ENCODE measurements at places on chromosomes 2 and 18. TPM values are rescaled to one million over a fixed set of nuclear protein-coding genes. Genes with fewer than 3 reads are reported as not detected.

DNA sequence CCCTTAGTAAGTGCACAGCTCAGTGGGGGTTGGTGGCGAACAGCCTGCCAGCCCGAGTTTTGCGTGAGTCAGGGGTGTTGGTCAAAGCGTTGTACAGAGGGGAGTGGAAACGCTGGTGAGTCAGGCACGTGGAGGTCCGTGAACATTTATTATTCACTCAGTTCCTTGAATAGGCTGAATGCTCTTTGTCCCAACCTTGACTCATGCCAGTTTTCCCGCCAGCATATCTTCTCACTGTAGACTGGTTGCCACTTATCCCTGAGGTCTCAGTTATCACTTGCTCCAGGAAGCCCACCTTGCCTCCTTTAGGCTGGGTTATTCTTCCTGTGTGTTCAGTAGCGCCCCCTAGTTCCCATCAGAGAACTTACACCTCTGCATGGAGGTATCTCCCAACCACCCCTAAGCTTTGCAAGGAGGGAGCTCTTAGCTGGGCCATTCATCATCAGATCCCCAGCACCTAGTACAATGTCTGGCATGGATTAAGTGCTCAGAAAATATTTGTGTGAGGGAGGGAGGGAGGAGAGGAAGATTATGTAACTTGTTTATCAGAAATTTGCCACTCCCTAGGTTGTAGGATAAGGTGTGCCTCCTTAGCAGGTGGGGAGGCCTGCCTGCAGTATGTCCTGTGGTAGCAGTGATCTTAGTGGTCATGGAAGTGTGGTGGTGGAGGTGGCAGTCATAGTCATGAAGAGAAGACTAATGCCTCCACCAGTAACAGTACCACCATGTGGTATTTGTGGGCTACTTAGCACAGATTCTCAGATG, 72.1 kb downstream of the CABLES1 start:
- no peak for DNase-seq

DNA sequence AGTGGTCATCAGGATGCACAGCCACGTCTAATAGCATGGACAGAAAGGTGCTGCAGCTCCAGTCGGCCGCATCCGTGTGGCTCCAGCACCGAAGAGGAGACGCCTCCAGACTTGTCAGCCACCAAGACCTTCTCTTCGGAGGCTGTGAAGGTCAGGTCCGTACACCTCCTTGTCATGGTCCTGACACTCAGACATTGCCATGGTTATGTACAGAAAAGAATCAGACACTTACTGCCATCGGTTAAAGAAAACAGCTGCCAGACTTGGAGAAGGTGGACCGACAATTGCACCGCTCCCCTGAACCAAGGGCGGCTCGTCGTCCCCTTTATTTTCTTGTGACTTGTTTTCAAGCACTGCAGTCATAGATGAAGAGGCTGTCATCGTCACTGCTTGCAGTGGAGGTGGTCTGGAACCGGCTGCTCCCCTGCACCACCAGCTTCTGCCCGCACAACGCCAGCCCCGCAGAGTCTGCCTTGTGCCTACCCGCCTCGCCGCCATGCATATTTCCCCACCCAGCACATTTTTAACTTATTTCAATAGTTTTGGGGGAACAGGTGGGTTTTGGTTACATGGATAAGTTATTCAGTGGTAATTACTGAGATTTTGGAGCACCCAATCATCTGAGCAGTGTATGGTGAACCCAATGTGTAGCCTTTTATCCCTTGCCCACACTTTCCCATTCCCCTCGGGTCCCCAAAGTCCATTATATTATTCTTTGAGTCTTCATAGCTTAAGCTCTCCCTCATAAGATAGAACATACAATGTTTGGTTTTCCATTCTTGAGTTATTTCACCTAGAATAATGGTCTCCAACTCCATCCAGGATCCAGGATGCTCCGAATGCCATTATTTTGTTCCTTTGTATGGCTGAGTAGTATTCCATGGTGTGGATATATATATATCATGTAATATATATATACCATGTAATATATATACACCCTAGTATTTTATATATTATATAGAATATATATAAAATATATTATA, 18.1 kb downstream of the FBXO48 start:
- no peak for DNase-seq

- no peak for DNase-seq
These were observed 863.4 kb upstream of the SOX11 start for GRCh38 chr2:4828682-4829374.

- DNase-seq = no peak
These were observed 297.5 kb upstream of the RGPD4 start for GRCh38 chr2:107529146-107529545.

- DNase-seq = no peak
These were observed 1.2 kb downstream of the GYPC start for GRCh38 chr2:126657148-126657635.

- no peak for DNase-seq
These were observed 200.0 kb downstream of the TSN start for GRCh38 chr2:121955426-121955825.

GRCh38 chr2:14778015-14778414, 145.5 kb downstream of the LRATD1 start:
- DNase-seq = no peak

- no peak for DNase-seq
These were observed 209.5 kb downstream of the DYM start for GRCh38 chr18:49250816-49251388.

DNA sequence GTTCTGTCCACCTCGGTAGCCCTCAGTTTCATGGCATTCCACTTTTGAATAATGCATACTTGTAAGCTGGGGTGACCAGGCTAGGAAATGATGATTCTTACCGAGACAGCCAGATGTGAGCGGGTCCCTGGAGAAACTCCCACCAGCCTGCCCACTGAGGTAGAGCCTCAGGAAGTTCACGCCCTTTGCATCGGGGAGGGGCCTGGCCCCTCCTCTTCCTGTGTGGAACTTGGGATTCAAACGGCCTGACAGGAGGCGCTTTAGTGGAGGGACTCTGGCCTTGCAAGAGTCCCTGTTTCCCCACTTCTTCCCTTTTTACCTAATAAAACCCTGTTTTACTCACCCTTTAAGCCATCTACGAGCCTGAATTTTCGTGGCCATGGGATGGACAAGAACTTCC, 44.6 kb downstream of the MRO start:
- DNase-seq = no peak

DNA sequence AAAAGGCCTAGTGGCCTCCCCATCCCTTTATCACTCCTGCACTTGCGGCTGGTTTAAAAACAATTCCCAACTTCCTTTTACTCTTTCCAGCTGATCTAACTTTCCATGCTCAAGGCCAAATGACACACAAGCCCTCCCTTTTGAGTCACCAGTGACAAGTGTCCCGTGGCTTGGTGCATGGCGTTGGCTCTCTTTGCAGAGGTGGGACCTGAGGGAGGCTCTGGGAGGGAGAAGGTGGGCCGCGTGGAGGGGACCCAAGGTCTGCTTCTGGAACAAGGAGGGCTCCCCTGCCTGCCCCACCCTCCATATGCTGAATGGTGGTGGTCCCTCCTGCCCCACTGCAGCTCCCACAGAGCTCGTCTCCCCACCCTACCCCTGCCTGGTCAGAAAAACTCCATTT, 30.8 kb upstream of the HPCAL1 start:
- peak; percentile 39 for DNase-seq

DNA sequence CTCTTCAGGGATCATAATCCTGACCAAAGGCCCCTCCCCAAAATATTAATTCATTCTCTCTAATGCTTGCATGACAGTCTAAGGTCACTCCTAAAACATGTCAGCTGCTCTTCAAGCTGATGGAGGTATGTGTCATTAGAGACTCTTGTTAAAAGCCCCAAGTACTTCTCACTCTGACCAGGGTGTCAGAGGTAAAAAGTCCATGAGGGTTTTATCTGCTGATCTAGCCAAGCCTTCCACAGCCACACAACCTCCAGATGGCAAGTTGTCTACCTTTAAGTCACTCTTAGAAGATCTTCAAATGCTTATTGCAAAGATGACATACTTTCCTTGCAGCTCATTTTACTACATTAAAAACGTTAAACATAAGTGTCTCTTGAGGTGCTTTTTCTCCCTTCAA, 83.6 kb upstream of the ETAA1 start:
- DNase-seq = no peak

DNA sequence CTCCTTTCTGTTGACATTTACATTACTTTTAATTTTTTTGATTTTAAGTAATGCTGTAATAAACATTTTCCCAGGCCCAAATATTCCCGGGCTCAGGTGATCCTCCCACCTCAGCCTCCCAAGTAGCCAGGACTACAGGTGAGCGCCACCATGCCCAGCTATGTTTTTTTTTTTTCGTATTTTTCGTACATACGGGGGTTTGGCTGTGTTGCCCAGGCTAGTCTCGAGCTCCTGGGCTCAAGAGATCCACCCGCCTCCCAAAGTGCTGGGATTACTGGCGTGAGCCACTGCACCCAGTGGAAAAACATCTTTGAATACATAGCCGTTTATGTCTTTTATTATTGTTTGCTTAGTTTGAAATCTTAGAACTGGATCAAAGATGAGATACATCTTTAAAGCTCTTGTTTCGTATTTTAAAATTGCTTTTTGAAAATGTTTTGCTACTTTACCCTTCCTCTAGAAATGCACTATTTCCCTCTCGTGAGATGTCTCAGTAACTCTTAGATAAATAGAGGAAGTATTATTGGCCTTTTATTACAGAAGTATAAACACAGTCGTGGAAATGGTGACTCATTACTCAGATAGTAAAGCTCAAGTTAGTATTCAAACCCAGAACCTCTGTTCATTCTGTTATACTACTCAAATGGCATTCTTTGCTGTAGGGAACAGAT, 2.4 kb downstream of the SMCHD1 start:
- no peak for DNase-seq

DNA sequence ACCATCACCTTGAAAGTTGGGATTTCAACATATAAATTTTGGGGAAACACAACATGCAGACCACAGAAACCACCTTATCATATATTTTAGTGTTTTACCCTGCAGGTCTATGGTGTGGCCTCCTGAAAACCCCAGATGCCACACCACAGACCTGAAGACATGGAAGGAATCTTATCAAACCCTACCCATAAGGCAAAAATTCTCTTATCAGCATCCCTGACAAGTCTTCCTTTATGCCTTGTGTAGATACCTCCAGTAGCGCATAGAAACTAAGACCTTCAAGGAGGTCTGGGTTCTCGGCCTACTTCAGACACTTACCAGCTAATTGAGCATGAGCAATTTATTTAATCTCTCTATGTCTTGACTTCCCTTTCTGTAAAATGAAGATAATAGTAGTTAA, 59.1 kb upstream of the SLC14A2 start:
- DNase-seq = no peak

Gene PLEKHA3
- 13.3 TPM for total RNA-seq

Gene CNTNAP5
- total RNA-seq = not detected

Gene ARHGAP28
- 0.68 TPM for total RNA-seq

Gene INPP5D
- total RNA-seq = 5.0 TPM

Gene GRHL1
- 4.7 TPM for total RNA-seq

Gene KLHL29
- 2.3 TPM for total RNA-seq

Gene SP140
- 1.2 TPM for total RNA-seq

Gene CYP26B1
- total RNA-seq = 4.4 TPM

Gene SALL3
- not detected for total RNA-seq
